ENCODE measurements at places on chromosomes 5 and 9. TPM values are rescaled to one million over a fixed set of nuclear protein-coding genes. Genes with fewer than 3 reads are reported as not detected.

The FREM1 gene
- under 0.01 TPM for total RNA-seq

The PCDHGA2 gene
- total RNA-seq: 1.1 TPM

The PCDHGA9 gene
- 6.1 TPM for total RNA-seq

The NME5 gene
- 2.3 TPM for total RNA-seq
